ENCODE measurements at places on chromosomes 5 and 9. TPM values are rescaled to one million over a fixed set of nuclear protein-coding genes. Genes with fewer than 3 reads are reported as not detected.

SOX30 gene
- total RNA-seq, result 0.37 TPM

SLIT3 gene
- total RNA-seq, result 71.1 TPM

FRMD3 gene
- total RNA-seq, result 40.0 TPM

DDX4 gene
- total RNA-seq, result not detected

LCNL1 gene
- total RNA-seq, result 6.4 TPM

ADGRD2 gene
- not detected for total RNA-seq

ENTPD2 gene
- 0.60 TPM for total RNA-seq

DNAH5 gene
- total RNA-seq, result 0.24 TPM

SLC36A3 gene
- not detected for total RNA-seq

FGD3 gene
- 5.2 TPM for total RNA-seq

PCA3 gene
- not detected for total RNA-seq

FXN gene
- total RNA-seq, result 27.7 TPM

THBS4 gene
- 9.2 TPM for total RNA-seq

CTSL gene
- total RNA-seq, result 162 TPM

GAS1 gene
- total RNA-seq, result 39.3 TPM

LHFPL2 gene
- 12.5 TPM for total RNA-seq

ST8SIA4 gene
- 8.1 TPM for total RNA-seq

CCDC152 gene
- total RNA-seq, result 2.3 TPM

PRRT1B gene
- total RNA-seq, result not detected

PITX1 gene
- not detected for total RNA-seq

NUP155 gene
- total RNA-seq, result 14.1 TPM

SLC24A2 gene
- not detected for total RNA-seq

GNA14 gene
- 4.2 TPM for total RNA-seq

CSF2 gene
- total RNA-seq, result not detected

WDR36 gene
- total RNA-seq, result 17.6 TPM

ANKRD31 gene
- total RNA-seq, result 0.06 TPM

SPINK13 gene
- total RNA-seq, result not detected
